ENCODE measurements at places on chromosomes 5 and 9.

GRCh38 chr5:24222876-24223275 lies 421.9 kb downstream of the CDH10 start:
- no peak for ATAC-seq

DNA sequence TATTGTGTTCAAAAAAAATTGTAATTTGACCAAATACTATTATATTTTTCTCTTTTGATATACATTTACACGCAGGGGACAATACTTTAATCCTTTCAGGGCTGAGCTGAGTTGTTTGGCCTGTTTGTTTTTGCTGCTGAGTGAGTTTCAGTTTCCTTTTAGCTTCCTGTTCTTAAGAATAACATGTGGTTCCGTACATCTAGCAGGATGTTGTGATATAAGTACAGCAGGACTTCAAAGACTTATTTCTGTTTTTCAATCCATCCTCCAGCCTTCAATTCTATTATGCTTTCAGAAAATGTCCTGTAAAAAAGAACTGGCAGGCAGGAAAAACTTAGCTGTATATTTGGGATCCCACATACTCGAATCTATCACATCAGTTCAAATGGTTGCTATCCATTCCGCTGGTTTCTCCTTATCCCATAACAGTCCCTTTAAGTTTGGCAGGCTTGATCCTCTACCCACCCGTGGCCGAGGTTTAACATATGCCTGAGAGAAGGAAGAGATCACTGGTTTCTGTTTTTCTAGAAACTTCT lies 1037.3 kb upstream of the ACO1 start:
- peak; percentile 95 for ATAC-seq

- no peak for ATAC-seq
Observed at GRCh38 chr5:61808091-61808490, 476.0 kb downstream of the ZSWIM6 start.

DNA sequence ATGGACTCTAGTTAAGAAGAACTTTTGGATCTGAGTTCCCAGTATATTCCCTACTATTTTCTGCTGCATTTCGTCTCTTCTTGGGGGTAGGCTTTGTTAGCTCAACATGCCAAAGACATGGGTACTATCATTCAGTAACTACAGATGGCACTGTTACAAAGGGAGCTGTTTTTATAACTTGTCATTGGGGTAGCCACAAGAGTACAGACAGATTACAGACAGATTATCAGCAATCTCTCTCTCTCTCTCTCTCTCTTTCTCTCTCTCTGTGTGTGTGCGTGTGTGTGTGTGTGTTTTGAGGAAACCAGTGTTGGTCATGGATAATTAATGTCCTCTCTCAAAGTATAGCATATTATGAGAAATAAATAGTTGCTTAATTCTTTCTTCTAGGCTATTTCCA lies 116.1 kb downstream of the WDR70 start:
- ATAC-seq: no peak

DNA sequence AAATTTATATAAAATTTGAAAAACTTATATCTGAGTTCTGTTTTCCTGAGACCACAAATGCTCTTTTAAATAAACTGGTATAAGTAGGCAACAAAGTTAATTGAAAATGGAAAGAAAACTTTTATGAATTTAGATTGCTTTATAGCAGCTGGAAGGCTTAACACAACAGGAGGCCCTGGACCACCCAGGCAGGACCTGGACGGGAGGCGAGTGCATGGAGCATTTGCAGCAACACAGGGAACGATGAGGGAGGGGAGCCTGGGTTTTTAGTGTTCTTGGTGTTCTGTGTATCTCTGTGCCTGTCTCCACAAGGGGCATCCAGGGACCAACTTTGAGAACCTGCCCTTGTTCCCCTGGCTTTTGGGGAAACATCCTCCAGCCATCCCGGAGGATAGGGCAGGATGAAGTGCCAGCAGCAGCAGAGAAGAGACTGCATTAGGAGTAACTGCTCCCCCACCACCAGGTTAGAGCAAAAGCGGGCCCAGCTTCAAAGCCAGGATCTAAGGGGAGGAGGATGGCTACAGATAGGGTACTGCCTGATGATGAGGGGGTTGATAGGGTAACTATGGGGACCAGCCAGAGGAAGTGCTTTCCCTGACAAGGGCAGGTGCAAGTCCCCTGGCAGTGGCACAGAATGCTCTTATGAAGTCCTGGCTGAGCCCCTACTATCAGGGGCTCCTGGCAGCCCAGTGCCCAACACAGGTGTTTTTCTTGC lies 6.7 kb upstream of the SPATA31E1 start:
- no peak for ATAC-seq

DNA sequence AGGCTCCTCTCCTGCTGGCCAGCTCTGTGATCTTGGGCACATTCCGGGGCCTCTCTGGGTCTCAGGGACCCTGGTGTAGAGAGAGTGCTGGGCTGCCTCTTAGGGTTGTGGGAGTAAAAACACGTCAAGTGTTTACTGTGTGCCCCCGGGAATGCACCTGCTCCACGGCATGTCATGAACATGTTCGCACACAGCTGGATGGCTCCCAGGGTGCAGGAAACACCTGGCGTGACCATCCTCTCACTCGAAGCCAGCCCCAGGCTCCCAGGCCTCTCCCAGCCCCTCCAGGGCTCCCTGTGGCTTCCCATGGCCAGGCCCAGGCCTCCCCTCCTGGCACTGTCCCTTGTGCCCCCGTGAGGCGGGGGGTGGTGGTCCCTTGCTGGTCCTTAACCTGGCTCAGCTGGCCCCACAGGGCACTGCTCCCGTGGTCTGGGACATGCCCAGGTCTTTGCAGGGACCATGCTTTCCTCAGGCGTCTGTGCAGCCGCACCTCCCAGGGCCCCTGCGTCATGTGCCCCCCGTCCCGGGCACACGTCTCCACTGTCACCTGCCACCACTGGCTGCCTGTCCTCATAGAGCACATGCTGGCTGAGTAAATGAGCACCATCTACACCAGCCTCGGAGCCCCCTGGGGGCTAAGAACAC lies 44.9 kb downstream of the SLC6A3 start:
- no peak for ATAC-seq
